Iris pigment epithelial cell (primary cell): ENCODE measurements at places on chromosomes 1 and 21.
A peak's percentile ranks its signal among the peaks of the same experiment; 100 is the strongest.

DNA sequence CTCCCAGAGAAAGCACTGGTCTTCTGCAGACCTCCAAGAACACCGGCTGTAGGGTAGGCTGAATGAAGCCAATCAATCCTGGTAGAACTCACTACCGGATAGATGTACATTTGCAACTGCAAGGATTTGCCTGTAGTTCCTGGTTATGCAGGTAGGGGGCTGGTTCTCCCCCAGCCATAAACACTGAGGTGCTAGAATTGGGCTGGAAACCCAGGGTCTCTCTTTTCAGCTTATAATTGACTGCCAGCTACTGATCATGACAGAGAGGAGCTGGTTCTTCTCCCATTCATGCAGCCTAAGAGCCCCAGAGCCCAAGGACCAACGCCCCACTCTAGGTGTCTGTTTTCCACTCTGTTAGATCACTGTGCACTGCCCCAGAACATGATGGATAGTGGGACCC lies 21.5 kb upstream of the MTARC2 start:
- DNase-seq: no peak

DNA sequence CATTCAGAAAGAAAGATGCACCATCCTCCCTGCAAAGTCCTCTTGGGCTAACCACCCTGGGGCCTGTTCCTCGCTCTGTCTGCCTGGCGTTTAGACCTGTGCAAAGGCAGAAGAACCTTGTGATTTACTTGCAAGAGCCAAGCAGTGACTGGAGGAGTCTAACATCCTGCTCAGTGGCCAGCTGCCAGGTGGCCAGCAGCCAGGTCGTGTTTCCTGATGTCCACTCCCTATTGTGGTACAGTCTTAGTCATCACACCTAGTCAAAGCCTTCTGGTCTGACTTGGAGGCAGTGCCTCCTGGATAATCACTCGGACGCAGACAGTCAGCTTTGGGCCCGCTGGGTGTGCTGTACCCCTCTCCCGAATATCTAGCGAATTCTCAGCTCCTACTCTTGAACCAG lies 118.1 kb downstream of the PGBD5 start:
- peak; percentile 96 for DNase-seq

DNA sequence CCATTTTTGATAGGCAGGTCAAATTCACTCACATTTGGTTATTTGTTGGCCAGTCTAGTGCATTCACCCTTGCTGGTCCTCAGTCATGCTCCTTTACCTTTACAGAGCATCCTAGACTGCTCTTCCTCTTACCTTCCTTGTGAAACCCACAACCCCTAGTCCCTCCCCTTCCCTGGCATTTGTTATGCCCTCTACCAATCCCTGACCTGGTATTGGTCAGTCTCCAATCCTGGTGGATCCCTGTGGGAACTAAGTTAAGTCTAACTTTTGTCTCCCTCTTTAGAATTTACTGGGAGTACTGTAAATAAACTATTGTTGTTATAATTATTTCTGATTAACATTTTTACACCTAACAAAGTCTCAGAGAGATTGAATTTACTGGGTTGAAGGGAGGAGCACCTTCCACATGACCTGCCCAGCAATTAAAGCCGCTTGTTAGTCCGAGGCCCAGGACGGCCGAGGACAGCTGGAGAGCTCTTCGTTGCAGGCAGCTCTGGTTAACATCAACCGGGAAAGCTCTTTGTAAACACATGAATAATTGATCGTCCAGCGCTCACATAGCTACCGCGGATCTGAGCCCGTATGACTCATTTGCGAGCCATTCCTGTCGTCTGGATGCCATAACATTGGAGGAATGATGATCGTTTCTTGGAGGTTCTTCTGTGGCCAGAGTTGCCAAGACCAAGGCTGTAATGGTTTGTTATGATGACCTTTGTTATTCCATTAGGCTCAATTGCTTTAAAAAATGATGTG lies 31.9 kb downstream of the MTARC1 start:
- peak; percentile 77 for DNase-seq

GRCh38 chr1:85606414-85606800 lies 25.8 kb downstream of the CCN1 start:
- DNase-seq: no peak

- peak; percentile 85 for DNase-seq
Observed at GRCh38 chr1:26787381-26787705, 407 bp upstream of the PIGV start.

DNA sequence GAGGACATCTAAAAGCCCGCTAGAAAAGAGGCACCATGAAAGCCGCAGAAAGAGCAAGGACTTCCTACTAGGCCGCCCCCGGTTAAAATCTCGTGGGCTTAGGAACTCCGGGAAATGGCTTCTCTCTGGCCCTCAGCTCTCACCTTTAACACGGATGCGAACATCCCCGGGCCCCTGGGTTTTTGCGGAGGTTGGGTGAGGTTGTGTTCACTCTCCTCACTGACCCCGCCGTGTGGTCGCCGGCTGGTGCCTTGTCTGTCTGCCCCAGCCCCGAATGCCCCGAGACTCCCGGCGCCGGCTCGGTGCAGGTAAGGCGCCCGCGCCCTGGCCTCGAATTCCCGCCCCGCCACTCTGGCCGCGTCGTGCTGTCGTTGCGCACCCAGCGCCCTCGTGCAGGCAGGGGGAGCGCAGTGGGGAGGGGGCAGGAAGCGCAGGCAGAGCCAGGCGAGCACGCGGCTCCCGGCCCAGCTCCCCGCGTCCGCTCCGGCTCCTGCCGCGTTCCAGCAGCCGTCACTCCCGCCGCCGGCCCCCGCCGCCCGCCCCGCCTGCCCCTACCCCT lies at the start of gene SHISAL2A:
TSS of gene SHISAL2A (plus strand) at position 437 of the 559 bp plus-strand sequence. CDS start 326 bp downstream, outside the sequence.
- DNase-seq: no peak

DNA sequence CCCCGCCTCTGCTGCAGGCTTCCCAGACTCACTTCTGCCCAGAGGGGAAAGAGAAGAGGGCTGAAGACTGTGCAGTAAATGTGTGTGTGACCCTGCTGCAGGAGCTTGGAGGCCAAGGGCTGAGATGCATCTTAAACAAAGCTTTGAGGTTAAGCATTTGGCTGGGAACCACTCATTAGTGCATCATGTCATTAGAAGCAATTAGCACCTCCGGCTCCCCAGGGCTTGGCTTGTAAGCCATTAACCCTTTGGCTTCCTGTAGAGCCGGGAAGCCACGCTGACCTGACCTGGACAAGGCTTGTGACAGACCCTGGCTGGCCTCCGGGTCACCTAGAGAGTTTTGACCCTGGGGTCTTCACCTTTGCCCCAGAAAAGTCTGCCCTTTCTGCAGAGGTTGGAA lies 77.0 kb downstream of the CSMD2 start:
- DNase-seq: no peak

GRCh38 chr1:13784971-13785370 lies 85.0 kb downstream of the PRDM2 start:
- peak; percentile 22 for DNase-seq

DNA sequence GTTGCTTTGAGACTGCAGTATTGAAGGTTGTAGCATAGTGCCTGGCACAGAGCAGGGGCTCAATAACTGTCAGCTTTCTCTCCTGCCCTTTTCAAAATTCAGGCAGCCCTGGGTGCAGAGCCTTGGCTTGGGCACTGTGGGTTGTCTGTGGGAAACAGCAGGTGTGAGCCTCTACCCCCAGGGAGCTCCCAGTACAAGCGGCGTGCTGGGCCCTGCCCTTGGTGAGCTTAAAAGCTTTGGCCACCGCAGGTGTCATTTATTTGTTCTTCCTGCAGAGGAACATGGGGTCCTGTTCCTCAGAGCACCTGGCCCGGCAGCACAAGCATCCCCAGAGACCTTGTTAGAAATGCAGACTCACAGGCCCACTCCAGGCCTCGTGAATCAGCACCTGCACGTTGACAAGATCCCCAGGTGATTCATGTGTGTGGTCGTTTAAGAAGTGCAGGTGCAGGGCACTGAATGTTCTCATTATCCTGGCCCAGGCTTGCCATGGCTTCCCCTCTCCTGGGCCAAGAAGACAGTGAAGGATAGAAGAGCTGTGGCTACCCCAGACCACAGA lies 29.9 kb upstream of the IGSF21 start:
- no peak for DNase-seq
